ENCODE measurements at places on chromosomes 2 and 18.

DNA sequence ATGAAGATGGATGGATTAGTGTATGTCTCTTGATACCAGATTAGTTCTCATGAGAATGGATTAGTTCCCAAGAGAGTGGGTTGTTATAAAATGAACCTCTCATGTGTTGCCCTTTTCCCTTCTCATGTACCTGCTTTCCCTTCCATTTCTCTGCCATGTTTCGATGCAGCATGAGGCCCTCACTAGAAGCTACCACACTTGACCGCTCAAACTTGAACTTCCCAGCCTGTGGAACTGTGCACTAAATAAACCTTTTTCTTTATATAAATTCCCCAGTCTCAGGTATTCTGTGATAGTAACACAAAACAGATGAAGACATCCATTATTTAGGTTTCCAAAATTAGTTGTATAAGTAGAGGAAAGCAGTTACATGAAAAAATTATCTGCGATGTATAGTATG lies 73.5 kb downstream of the BABAM2 start:
- DNase-seq: no peak

DNA sequence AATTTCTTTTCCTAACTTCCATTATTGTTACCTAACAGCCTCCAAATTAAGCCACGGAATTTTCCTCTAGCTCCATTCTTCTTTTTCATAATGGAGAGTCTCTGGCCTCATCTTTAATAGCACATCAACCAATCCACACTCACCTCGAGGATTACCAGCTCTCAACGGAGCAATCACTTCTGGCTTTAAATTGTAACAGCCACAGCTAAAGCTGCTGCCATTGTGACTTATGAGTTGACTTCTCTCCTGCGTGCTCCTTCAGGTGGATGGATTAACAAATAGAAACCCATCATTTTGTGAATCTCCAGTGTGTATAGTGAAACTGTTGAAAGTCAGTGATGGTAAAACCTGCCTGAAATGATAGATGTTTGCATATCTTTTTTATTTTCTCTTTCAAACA lies 24.9 kb upstream of the SLC5A7 start:
- no peak for DNase-seq

GRCh38 chr18:36496022-36496421 lies 198.5 kb downstream of the FHOD3 start:
- no peak for DNase-seq

DNA sequence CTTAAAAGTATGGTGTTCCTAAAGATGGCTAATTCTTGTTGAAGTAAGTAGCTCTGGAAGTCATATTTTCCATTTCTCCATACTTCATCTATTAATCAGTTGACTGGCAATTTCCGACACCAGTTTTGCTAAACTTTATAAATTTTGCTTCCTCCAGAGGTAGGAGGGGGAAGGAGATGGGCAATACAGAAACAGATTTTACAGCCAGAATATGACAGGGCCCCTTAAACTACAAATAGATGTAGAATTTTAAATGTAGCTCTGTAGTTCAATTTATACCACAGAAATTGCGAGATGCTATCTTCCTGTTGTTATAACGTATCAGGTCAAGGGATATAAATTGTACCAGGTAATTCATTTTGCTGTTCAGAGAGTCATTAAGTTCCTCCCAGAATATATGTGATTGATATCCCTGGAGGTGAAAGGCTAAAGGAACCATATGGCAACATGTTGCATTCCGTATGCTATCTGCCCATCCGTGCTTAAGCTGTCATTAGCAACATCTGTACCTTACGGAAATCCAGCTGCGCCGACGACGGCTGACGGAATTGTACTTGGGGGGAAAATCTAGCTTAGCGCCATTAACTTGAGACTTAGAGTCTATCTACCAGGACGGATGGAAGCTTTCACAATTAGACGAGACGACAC lies 8.4 kb upstream of the NR4A2 start:
- DNase-seq: no peak

GRCh38 chr18:3998698-3999333 lies 456.3 kb downstream of the DLGAP1 start:
- DNase-seq: no peak

GRCh38 chr2:95008996-95009395 lies 16.5 kb upstream of the MAL start:
- DNase-seq: no peak

- no peak for DNase-seq
Measured at GRCh38 chr2:195756218-195756942, 99.4 kb downstream of the SLC39A10 start.

GRCh38 chr2:181231151-181231550 lies 226.0 kb upstream of the ITGA4 start:
- DNase-seq: no peak

DNA sequence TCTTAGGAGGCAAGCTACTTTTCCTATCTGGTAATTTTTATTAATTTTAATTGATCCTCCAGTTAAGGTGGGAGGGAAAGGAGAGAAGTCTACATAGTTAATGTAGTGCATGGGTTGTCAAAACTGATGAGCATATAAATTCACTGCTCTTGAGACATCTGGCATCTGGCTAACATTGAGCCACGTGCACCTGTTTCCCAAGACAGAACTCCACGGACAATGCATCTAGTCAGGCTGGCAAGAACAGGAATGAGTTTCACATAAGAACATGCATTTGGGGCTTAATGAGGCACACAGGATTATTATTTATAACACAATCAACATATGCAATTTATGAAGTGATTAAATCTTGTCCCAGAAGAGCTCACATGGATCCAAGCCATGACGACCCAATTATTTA lies 16.2 kb upstream of the RAB1A start:
- no peak for DNase-seq

- DNase-seq: no peak
Measured at GRCh38 chr2:125643128-125643527, 1012.8 kb upstream of the GYPC start.

DNA sequence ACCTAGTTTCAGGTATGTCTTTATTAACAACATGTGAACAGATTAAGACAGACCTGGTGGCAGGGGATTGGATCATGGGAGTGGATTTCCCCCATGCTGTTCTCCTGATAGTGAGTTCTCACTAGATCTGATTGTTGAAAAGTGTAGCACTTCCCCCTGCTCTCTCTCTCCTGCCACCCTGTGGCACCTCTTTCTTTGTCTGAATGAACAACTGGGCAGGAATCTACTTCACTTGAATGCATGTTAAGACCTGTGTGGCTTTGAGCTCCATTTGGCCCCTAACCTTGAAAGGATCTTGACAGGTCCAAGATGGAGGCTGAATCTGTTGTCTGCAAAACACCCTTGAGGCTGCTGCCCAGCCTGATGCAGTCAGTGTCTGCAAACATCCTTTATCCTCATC lies 194.4 kb downstream of the RNF144A start:
- no peak for DNase-seq

DNA sequence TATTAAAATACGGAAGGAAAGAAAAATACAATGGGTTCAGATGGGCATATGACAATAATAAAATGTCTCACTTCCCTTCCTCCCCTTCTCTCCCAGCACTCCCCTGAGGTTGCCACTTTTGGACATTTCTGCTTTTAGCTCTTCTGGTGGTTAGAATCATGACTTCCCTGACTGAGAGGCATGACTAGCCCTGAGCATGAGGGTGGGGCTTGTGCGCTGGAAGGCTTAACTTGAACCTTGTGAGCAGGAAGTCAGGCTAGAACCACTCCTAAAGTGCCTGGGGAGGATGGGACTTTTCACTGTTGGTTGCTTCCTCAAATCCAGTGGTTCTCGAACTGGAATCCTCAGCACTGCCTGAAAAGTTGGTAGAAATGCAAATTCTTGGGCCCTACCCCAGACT lies 19.7 kb upstream of the ARHGAP25 start:
- DNase-seq: no peak

DNA sequence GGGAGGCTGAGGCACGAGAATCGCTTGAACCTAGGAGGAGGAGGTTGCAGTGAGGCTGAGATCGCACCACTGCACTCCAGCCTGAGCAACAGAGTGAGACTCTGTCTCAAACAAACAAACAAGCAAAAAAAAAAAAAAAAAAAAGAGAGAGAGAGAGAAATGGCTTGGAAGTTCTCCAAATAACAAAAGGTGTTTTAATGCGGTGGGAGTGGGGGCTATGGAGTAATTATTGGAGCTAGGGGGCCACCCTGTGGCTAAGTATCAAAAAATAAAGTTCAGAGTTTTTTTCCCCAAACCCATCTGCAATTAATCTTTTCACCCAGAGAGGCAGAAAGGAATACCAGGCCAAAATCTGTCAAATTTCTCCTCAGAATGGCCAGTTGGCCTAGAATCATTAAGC lies 23.0 kb upstream of the CEP68 start:
- no peak for DNase-seq

DNA sequence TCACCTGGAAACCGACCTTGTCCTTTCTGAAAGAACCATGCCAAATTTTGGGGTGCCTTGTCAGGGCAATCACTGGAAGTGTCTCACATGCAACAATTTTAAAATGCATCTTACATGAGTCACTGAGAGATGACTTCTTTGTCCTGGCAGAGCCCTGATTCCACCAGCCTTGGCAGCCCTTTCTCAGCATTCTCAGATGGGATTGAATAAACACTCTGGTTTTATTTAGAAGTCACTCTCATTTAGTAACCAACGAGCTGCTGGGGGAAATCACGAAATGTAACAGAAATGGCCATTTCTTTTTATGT lies 3.8 kb upstream of the ATP8B1 start:
- no peak for DNase-seq

DNA sequence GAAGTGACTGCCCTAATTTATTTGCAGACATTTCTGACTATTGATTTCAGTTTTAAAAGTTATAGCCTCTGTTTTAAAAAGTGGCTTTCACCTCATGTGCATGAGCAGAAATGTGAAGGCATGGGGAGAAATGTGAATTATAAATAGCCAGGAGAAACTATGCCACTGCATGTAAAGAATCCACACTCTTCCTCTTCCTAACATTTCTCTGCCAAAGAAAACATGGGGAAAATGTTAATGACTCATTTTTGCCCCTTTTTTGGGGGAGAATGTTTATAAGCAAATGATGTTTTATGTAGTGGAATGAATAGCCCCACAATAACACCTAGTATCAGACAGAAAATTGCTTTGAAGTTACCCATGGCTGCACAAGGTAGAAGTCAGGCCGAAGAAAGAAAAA lies 249.0 kb upstream of the TANK start:
- DNase-seq: no peak

DNA sequence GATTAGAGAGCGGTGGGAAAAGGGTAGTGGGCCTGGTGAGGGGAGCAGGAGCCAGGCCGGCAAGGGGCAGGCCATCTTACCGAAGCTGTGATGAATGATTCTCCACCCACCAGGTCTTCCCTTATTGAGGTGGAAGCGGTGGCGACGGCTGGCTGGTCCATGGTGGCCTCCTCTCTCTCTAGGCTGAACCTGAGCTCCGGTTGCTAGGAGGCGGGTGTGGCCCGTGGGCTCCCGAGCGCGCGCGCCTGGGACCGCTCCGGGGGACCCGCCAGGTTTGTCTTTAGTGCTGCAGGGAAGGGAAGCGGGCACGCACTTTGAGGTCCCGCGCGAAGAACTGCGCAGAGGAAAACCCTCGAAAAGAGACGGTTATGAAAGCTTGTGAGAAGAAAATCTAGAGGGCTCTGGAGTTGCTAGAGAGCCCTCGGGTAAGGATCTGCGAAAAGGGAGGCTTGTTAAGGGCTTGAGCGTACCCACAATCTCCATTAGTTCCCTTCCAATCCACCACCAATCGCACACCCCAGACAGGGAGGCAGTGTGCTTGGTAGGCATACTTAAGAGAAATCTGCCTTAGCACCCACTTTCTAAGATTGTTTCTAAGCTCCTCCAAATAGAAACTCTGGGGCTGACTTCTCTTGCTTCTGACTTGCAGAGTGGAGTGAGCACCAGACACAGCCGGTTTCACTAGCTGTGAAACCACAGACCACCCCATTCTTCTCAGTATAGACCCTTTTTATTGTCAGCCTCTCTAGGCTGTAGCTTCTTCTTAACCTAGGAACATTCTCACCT lies at the start of gene STPG4:
Gene STPG4, minus strand, starts transcription at position 218 of the 786 bp plus-strand sequence. Its CDS starts 57 bp downstream, at position 161.
- DNase-seq: no peak

- DNase-seq: no peak
Measured at GRCh38 chr18:7572822-7573221, 5.7 kb downstream of the PTPRM start.

DNA sequence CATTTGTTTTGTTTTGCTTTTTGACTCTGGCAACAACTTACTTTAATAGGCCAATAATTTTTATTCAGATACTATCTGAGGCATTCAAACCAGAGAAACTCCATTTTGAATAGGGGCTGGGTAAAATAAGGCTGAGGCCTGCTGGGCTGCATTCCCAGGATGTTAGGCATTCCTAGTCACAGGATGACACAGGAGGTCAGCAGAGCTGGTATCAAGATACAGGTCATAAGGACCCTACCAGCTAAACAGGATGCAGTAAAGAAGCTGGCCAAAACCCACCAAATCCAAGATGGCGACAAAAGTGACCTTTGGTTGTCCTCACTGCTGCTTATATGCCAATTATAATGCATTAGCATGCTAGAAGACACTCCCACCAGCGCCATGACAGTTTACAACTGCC lies 102.2 kb upstream of the XPO1 start:
- no peak for DNase-seq

GRCh38 chr18:51191128-51191717 lies 6.3 kb downstream of the MEX3C start:
- no peak for DNase-seq

GRCh38 chr2:23155022-23155421 lies 230.0 kb upstream of the KLHL29 start:
- DNase-seq: no peak

- no peak for DNase-seq
Measured at GRCh38 chr18:44830581-44830980, 149.9 kb downstream of the SETBP1 start.

DNA sequence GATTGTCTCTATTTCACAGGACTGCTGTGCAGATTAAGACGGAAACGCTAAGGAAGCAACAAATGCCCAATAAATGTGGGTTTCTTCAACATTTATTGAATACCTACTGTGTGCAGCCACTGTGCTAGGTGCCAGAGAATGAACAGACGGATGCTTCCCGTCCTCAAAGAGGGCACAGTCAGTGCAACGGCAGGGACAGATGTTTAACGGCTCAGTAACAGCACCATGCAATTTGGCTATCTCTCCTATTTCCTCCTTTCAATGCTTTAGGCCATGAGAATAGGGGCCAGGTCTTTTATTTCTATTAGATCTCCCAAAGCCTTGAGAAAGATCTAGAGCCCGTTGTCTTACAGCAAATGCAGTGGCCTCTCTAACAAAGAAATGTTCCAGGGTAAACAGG lies 7.2 kb downstream of the EDAR start:
- DNase-seq: no peak

DNA sequence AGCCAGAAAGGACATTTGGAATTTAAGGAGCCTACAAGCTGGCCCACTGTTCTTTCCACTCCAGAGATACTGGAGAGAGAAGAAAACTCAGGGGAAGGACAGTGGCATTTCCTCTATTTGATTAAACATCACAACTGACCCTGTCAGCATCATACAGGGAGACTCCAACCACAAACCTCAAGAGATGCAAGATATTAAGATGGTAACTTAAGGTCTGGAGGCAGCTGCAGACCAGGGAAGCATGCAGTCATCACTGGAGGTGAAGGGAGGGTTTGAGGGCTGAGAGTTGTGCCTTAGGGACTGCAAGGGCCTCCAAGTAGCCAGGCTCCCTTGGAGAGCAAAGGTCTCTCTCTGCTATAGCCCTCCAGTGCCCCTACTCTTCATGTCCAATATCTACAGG lies 67.4 kb downstream of the RNF152 start:
- no peak for DNase-seq

DNA sequence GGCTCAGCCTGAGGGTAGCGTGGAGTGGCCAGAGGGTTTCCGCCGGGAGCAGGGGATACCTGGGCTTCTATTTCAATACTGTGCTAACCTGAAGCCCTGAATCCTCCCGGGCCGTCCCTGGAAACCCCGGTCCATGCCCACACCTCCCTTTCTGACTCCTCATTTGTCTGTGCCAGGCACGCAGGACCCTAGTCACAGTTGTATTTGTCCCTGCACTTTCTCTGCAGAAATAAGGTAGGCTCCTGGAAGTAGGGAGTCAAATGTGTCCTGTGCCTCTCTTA lies 418.8 kb upstream of the HS6ST1 start:
- DNase-seq: no peak
